ENCODE measurements at places on chromosomes 11 and 22.

GRCh38 chr11:110469127-110469526 lies 39.4 kb downstream of the FDX1 start:
- no peak for DNase-seq

GRCh38 chr11:111406091-111406490 lies 27.0 kb upstream of the POU2AF1 start:
- DNase-seq = no peak

- DNase-seq = peak; percentile 87
Measured at GRCh38 chr11:47259232-47259977, 1.6 kb downstream of the NR1H3 start.

DNA sequence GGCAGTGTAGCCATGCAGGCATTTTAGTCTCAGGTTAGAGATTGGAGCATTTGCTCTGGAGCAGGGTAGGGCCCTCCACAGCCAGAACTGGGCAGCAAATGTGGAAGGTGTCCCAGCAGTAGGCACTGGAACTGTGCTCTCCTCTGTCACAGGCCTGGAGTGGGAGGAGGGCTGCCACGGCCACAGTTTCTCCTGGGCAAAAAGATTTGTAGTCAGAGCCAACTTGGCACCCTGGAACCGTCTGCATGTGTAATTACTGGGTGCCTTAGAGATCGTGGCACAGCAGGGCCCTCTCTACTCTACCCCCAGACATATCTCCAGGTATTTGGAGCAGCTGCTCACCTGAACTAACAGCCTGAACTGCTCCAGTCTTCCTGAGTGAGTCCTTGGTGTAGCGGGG lies 93.7 kb downstream of the ZC3H12C start:
- no peak for DNase-seq

- DNase-seq = peak; percentile 66
Measured at GRCh38 chr11:78973876-78974275, 399.2 kb upstream of the NARS2 start.

DNA sequence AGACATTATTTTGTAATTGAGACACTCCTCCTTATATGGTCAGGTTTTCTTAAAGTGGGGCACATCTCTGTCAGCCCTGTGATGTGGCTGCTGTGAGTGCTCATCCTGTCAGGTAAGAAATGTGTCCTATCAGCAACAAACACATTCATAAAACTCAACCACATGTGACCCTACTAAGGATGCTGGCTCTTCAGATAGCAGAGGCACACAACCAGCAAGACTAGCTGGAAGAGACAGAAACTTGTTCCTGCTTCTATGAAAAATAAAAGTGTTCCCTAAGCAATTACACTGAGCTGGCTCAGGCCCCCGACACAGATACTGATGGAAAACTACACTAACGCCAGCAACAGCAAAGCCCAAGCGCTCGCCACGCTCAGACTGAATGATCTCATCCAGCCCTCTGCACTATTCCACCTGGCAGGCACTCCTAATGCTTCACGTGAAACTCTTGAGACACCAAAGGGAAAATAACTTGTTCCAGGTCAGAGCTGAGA lies 49.8 kb upstream of the CYP2D6 start:
- DNase-seq = no peak

GRCh38 chr11:116457336-116458007 lies 315.3 kb downstream of the BUD13 start:
- DNase-seq = no peak

- no peak for DNase-seq
Measured at GRCh38 chr11:58888579-58888978, 44.1 kb upstream of the GLYATL2 start.

DNA sequence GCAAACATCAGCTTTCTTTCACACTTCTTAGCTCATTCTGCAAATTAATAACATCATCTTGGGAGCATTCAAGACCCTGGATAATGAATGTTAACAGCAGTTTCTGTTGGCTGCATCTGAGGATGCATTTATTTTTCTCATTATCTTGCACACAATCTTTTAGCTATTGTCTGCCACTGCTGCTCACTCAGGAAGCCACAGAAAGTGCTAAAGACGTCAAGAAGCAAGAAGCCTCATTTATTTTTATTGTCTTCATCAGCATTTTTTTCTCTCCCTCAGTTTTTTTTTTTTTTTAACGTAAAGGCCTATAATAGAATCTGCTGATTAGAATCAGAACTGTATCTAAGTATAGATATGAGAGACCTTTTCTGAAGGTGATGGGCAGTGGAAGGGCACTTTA lies 1339.4 kb downstream of the FAM181B start:
- DNase-seq = no peak

DNA sequence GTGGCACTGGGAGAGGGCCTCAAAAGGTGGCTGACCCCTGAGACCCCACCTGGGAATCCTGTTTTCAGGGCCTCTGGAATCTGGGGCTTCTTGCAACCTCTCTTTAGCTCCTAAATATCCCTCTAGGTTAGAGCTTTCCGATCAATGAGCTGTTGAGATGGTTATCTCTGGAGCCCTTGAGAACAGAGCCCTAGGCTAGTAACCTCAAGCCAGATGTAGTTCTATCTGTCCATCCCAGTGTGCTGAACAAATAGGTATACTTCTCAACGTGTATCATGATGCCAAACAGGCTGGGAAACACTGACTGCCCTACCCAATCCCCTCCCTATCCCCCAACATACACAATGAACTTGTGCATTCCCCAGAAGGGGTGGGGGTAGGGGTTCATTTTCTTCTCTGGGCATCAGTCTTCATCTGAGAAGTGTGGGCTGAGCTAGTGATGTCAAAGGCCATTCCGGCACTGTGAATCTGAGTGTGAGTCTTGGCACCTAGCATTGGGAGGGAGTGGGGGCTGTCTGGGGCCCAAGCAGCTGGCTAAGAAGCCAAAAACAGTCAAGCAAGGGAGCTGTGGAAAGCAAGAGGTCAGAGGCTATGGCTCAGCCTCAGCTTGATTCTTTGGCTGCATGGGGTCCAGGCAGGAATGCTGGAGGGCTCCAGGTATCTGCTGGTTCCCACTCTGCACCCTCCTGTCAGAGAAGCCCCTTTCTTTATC lies 17.3 kb downstream of the CD82 start:
- no peak for DNase-seq

DNA sequence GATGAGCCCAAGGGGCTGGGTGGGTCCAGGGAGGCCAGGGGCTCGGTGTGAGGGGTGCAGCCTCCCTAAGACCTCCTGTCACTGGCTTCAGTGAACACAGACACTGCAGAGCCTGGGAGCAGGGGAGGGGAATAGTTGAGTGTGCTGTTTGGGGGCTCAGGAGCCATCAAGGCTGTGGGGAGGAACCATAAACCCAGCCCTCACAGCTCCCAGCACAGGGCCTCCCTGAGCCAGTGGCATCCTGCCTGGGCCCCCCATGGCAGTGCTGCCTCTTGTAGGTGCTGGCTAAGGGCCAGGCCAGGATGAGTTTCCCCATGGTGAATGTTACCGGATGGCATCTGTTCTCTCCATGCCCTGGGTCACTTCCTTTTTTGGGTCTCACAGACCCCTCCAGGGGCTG lies 25.5 kb downstream of the KCNJ5 start:
- DNase-seq = no peak

DNA sequence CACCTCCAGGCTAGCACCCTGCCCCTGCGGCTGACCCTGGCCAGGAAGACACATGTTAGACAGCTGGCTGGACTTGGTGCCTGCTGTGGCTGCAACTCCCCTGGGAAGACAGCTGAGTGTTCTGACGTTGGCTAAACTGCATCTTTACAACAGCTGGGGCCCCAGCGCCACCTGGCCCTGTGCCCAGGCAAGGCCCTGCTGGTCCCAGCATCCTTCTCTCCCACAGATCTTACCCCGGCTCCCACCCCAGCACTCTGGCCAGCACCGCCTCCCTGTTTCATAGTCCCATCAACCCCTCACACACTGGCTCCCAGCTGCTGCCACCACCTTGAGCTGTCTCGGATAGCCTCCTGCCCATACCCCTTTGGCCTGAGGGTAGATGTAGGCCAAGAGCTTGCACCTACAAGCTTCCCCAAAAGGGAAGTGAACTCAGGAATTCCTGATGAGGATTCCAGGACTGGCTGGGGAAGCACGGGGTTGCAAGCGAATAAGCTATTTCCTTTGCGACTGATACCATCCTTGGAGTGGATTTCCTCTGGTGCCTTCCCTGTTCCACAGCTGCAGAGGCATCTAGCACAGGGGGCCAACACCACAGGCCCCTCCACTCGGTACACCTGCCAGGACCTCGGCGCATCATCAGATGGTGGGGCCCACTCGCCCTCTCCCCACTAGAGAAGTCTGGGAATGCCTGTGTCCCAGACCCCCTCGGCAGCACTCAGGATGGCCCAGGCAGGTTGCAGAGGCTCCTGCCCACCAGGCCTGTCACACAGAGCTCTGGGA lies 28.5 kb downstream of the RSPH14 start:
- DNase-seq = no peak

DNA sequence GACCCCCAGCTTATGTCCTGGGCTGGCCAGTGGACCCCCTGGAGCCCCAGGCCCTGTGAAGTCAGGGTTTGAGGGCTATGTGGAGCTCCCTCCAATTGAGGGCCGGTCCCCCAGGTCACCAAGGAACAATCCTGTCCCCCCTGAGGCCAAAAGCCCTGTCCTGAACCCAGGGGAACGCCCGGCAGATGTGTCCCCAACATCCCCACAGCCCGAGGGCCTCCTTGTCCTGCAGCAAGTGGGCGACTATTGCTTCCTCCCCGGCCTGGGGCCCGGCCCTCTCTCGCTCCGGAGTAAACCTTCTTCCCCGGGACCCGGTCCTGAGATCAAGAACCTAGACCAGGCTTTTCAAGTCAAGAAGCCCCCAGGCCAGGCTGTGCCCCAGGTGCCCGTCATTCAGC lies 24.6 kb downstream of the CSF2RB start:
- DNase-seq = no peak

DNA sequence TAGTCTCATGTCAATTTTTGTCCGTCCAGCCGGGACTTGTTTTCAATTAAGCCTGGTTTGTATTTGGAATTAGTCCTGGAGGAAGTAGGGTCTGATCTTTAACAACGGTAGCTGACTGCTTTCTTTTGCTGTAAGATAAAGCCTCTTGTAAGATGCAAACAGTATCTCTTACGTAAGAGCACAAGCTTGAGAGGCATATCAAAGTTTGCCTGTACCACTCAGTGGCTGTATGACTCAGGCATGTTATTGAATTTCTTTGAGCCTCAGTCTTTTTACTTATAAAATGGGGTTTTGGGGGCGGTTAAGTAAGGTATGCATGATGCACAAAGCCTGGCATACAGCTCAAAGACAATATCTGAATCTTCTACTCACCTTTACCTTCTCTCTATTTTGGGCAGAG lies 198.4 kb upstream of the NARS2 start:
- DNase-seq = no peak

DNA sequence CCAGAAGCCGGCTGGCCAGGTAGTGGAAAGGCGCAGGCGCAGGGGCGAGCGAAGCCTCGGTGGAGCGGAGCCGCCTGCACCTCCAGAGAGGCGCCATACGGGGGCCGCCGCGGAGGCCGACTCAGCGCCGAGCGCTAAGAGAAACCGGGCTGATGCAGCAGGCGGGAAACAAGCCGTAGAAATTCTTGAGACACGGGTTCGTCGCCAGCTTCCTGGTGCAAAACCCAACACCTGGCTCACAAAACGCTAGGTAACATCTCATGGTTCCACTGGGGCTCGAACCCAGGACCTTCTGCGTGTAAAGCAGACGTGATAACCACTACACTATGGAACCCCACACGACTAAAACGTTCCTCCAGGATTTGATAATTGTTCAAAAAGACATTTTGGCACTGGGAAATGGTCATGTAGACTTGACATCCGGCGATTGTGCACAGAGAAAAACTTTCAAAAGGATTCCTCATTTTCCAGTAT lies 39.1 kb downstream of the OR4D9 start:
- DNase-seq = peak; percentile 97

GRCh38 chr11:103586756-103587155 lies 449.7 kb upstream of the DDI1 start:
- DNase-seq = no peak

DNA sequence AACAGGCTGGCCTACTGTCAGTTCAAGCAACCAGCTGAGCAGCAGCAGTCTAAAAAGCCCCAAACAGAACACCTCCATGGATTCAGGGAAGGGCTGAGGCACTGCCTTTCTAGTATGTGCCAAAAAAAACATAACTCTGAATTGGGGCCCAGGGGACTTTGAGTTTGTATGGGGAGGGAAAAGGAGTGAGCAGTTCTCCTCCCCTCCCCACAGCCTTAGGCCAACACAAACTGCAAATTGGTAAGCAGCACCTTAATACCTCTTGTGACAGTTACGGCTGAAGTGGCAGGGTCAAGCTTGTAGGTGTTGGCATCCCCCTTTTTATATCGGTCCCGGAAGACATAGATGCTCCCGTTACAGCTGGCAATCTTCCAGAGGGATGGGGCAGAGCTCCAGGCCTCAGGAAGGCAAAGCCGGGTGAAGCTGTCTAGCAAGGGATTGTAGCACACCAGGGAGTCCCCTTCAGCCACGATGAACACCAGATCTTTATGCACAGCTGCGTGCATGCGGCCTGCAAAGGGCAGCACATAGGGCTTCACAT lies 6.0 kb downstream of the KBTBD4 start:
- DNase-seq = no peak

DNA sequence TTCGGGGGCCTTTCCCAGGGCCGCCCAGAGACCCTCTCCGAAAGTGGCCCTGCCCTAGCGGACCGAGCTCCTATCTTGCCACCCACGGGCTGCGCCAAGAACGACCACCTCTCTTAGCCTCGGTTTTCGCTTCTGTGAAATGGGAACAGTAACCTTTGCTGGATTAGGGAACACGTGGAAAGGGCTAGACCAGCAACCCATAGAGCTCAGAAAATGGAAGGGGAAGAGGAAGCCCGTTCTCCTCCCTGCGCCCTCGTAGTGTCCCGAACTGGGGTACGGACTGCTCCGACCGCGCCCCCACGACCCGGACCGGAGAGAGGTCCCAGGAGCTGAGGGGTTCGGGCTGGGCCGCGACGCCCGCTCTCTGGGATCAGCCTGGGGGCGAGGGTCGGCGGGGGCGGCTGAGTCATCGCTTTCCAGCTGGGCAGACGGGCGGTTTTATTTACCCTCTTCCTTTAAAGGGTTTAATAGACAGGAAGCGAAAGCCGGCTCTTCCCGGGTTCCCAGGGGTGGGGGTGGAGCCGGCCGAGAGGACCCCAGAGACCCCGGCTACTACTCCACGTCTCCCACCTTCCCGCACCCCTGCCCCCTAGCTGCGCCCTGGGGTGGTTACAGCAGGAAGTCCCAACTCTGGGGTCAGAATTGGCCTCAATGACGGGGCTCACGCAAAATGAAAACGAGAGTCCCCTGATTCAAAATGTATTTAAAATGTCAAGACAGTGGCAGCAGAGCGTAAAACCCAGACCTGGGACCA lies 907 bp upstream of the PHLDA2 start:
- DNase-seq = peak; percentile 69

DNA sequence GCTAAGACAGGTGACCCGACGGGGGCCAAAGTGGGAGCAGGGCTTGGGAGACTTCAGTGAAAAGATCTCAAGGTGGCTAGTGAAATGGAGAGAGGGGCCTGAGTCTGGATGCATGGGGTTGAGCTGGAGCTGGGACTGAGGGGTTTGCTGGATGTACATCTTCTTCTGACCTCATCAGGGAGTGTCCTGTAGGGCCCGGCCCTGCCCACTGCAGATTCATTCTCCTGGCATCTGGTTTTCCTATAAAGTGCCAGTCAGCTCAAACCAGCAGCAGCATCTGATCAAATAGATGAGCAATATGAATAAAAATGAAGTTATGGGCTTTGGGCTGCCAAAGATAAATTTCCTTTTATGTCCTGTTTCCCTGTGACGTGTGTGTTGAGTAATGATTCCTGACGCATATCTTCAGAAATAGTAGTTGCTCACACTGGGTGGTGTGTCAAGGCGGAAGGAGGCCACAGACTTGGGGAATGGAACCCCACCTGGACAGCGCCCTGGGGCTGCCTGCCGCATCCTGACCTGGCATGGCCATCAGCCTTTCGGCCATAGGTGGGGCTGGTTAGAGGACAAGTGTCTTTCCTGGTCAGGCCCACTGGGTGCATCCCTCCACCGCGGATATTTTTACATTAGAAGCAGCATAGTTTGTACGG lies 135.4 kb downstream of the OSBP2 start:
- no peak for DNase-seq

All from GM23338 (cell line).